ENCODE measurements at places on chromosomes 3 and 15.
A peak's percentile ranks its signal among the peaks of the same experiment; 100 is the strongest.

DNA sequence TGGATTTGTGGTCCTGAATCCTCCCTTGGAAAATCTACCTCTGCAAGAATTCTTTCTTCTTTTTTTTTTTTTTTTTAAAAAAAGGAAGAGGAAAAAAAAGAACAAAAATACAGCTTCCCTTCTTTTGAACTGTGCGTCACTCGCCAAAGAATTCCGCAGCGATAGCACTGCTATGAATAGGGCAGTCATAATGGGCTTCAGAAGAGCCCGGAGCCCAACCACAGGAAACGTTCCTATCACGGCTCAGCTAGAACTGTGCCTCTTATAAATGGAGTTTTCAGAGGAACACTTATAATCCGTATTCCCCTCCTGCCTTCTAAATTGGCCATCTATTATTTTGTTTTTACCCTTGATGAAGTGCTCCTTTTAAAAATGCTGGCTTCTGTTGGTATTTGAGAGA, 227.7 kb downstream of the ADAMTS17 start:
- no peak for DNase-seq

DNA sequence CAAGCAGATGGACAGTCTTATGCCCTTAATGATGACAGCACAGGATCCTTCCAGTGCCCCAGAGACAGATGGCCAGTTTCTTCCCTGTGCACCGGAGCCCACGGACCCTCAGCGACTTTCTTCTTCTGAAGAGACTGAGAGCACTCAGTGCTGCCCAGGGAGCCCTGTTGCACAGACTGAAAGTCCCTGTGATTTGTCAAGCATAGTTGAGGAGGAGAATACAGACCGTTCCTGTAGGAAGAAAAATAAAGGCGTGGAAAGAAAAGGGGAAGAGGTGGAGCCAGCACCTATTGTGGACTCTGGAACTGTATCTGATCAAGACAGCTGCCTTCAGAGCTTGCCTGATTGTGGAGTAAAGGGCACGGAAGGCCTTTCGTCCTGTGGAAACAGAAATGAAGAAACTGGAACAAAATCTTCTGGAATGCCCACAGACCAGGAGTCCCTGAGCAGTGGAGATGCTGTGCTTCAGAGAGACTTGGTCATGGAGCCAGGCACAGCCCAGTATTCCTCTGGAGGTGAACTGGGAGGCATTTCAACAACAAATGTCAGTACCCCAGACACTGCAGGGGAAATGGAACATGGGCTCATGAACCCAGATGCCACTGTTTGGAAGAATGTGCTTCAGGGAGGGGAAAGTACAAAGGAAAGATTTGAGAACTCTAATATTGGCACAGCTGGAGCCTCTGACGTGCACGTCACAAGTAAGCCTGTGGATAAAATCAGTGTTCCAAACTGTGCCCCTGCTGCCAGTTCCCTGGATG, 198.7 kb downstream of the AKAP13 start:
- no peak for DNase-seq

GRCh38 chr3:86968244-86968932, 22.6 kb downstream of the VGLL3 start:
- DNase-seq = no peak

DNA sequence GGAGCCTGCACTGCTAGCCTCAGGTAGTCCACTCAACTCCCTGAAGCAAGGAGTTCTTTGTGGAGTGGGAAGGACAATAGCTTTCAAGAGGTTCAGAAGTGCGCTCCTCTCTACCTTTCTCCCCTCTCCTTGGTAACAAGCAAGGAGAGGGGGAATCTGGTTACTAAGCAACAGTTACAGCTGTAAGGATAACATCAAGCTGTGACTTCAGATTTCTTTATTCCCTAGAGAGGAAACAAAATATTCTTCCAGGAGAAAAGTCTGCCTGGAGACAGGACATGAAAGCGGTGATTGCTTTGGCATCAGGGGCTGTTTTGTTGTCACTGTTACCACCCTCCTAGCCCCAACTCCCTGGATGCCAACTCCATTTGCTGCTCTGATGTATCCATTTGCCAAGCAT, 70.4 kb downstream of the TRANK1 start:
- no peak for DNase-seq

DNA sequence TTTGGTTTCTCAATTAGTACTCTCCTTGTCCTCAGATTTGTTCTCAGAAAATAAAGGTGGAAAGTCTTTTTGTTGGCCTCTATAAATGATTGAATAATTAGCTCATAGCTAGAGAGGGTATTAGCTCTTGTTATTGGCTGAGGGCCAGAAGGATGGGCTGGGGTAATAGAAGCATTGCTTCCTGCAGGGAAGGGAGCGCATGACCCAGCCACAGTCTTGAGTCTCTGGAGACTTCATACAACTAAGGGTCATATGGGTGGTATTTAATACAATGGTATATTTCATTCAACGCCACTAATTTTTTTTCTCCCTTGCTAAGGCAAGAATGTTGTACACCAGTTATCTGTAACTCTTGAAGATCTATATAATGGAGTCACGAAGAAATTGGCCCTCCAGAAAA, 8.4 kb downstream of the DNAJA4 start:
- DNase-seq = no peak

DNA sequence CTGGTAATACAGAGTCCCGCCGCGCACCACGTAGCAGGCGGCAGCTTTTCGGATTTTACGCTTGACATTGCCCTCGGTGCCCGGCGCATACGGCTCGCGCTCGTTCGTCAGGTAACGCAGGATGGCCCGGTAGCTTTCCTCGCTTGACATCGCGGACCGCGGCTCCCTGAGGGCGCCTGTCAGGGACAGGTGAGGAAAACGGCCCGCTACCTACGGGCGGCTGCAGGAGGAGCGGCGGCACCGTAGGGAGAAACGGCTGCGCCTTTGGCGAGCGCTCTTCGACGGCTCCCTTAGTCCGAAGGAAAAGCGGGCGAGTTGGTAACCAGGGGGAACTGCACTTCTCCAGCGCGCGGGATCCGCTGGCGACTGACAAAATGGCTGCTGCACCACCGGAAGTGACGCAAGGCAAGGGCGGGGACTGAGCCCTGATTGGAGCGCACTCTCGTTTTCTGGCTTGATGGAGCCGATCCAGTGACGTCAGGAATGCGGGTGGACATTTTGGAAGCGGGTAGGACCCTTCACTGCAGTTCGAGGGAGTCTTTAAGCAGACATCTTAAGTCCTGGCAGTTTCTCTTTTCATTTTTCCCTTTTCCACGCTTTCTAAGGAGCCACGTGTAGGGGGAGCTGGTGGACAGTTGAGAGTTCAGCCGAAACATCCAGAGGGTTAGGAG, at the start of gene ZBTB11:
Gene ZBTB11 (minus strand): TSS at position 368 of the 671 bp plus-strand sequence. CDS start 218 bp downstream, at position 150.
- DNase-seq = peak; percentile 99

DNA sequence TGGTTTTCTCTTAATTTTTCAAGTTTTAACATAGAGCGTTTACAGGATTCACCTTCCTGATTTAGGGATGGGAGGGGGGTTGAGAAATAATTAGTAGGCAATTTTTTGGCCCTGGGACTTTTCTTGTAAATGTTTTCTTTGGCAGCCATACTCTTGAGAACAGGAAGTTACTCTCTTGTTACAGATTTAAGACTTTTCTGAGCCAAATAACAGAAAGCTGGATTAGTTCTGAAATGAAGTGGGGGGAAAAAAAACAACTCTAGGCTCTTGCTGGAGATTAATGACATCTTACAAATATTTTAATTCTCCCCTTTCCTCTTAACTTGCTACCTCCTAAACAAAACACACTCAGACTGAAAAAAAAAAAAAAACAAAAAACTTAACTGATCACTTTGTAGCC, 13.8 kb upstream of the POLR2M start:
- no peak for DNase-seq

DNA sequence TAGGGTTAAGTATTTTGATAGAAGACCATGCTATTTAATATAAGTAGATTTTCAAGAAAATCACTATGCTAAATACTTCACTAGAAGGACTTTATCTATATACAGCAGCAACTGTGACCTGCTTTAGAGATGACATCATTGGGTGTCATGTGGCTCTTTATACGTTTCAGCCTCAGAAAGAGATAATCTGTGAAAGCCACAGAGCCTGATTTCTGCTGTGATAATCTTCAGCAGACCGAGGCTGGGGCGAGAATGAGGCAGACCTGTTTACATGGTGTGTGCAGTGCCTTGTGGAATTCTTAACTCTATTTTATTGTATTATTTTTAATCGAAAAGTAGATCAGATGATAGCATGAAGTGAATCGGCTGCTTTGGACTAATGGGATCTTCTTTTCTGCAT, 471.2 kb downstream of the MFSD1 start:
- DNase-seq = no peak

DNA sequence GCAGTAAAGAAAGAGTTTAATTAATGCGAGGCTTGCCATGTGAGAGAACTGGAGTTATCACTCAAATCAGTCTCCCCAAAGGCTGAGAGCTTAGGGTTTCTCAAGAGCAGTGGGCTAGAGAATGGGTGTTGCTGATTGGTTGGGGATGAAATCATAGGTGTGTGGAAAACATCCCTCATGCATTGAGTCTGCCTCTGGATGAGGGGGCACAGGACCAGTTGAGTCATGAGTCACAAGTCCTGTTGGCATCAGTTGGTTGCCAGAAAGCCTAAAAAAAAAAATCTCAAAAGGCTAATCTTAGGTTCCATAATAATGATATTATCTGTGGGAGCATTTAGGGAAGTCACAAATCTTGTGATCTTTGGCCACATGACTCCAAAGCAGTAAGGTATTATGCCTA, 800.3 kb downstream of the TUSC7 start:
- no peak for DNase-seq

- no peak for DNase-seq
These were observed 25.3 kb downstream of the MRAS start for GRCh38 chr3:138373736-138374094.
